ENCODE measurements at places on chromosomes 16 and 17.

GRCh38 chr16:57043248-57043647 is 49.1 kb upstream of the CPNE2 start:
- DNase-seq = no peak
- no peak overlapping the region for H3K4me3 ChIP-seq
- no peaks in the 10 kb centered on the region for H3K27me3 ChIP-seq
- no peaks in the 10 kb centered on the region for H3K4me1 ChIP-seq
- H3K36me3 ChIP-seq = no peaks in the 10 kb centered on the region
- no peak overlapping the region for H3K27ac ChIP-seq

DNA sequence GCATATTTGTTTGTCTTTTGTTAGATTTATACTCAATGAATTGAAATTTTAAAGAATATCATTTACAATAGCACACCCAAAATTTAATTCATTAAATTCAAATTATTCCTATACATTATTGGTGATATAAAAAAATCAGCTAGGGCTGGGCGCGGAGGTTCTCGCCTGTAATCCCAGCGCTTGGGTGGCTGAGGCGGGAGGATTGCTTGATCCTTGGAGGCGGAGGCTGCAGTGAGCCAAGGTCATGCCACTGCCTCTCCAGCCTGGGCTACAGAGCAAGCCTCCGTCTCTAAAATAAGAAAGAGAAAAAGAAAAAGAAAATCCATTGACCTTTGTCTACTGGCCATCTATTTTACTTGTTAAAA is 4.5 kb upstream of the PRDM7 start:
- H3K4me3 ChIP-seq = no peak overlapping the region
- peaks cover 4% of the 10 kb centered on the region for H3K4me1 ChIP-seq
- H3K27ac ChIP-seq = no peak overlapping the region
- H3K27me3 ChIP-seq = peaks cover 7% of the 10 kb centered on the region
- no peak for DNase-seq
- no peaks in the 10 kb centered on the region for H3K36me3 ChIP-seq

GRCh38 chr17:69059458-69060175 is 1.1 kb downstream of the ABCA9 start:
- H3K36me3 ChIP-seq = no peaks in the 10 kb centered on the region
- no peaks in the 10 kb centered on the region for H3K27me3 ChIP-seq
- no peaks in the 10 kb centered on the region for H3K4me1 ChIP-seq
- no peak overlapping the region for H3K4me3 ChIP-seq
- DNase-seq = no peak
- H3K27ac ChIP-seq = no peak overlapping the region

DNA sequence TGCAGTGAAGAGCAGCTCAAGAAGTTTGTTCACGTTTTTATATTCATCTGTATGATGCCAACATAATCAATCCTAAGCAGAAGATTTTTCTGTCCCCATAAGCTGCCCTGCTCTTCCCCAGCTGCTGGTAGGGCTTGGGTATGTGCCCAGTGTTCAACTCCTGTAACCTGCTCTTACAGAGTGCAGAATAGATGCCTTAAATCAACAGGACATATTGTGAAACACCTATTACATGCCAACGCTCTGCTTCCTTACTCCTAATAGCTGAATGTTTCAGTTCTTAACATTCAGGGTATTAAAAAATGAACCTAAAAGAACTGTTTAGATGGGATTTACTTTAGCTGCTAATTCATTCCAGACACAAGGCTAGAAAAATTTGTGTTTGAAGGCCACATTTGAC is 190.9 kb downstream of the HS3ST3A1 start:
- DNase-seq = no peak
- no peaks in the 10 kb centered on the region for H3K36me3 ChIP-seq
- no peaks in the 10 kb centered on the region for H3K4me1 ChIP-seq
- H3K27me3 ChIP-seq = no peaks in the 10 kb centered on the region
- no peak overlapping the region for H3K27ac ChIP-seq

GRCh38 chr16:27199235-27199586 is 4.1 kb upstream of the KDM8 start:
- no peak overlapping the region for H3K27ac ChIP-seq
- H3K36me3 ChIP-seq = no peaks in the 10 kb centered on the region
- no peaks in the 10 kb centered on the region for H3K4me1 ChIP-seq
- no peak overlapping the region for H3K4me3 ChIP-seq
- no peak for DNase-seq

- no peaks in the 10 kb centered on the region for H3K36me3 ChIP-seq
- DNase-seq = no peak
- no peak overlapping the region for H3K4me3 ChIP-seq
- H3K4me1 ChIP-seq = no peaks in the 10 kb centered on the region
- H3K27ac ChIP-seq = no peak overlapping the region
Observed at GRCh38 chr17:19443148-19443547, 32.1 kb downstream of the RNF112 start.

DNA sequence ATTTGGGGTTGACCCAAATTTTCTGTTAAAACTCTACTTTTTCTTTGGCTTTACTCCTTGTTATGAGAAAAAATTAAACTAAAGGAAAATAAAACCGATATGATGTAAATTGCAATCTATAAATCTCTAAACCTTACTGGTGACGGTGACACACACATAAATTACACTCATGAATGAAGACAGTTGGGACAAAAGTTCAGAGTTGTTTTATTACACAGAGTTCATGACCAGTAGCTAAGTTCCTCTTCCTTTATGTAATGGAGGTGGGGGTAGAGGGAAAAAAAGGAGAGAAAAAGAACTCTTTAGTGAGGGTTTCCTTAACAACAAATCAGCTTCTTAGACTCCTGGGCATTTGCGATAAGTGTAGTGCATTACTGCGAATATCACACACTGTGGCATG is 220.7 kb downstream of the KCNJ2 start:
- H3K27me3 ChIP-seq = no peaks in the 10 kb centered on the region
- H3K27ac ChIP-seq = no peak overlapping the region
- no peaks in the 10 kb centered on the region for H3K36me3 ChIP-seq

- H3K4me1 ChIP-seq = 0 out of 2 replicates have a peak, but pooled peaks cover 2% of the 10 kb centered on the region
- no peak for DNase-seq
- H3K27ac ChIP-seq = no peak overlapping the region
- H3K36me3 ChIP-seq = no peaks in the 10 kb centered on the region
Observed at GRCh38 chr16:66653581-66654350, 42.8 kb downstream of the CMTM4 start.

- H3K27me3 ChIP-seq = peaks cover 10% of the 10 kb centered on the region
- no peaks in the 10 kb centered on the region for H3K4me1 ChIP-seq
- no peak for DNase-seq
Observed at GRCh38 chr17:48037036-48037837, at the start of gene COPZ2. TSS of gene COPZ2 (minus strand) at chr17:48037797. CDS start at chr17:48037777, 20 bp downstream.

- no peak overlapping the region for H3K27ac ChIP-seq
- H3K36me3 ChIP-seq = no peaks in the 10 kb centered on the region
- no peaks in the 10 kb centered on the region for H3K27me3 ChIP-seq
- DNase-seq = no peak
Observed at GRCh38 chr16:58417600-58417999, 25.3 kb downstream of the GINS3 start.

GRCh38 chr16:51133688-51134087 is 17.4 kb downstream of the SALL1 start:
- no peak overlapping the region for H3K27ac ChIP-seq
- no peak for DNase-seq
- H3K4me1 ChIP-seq = no peaks in the 10 kb centered on the region
- peaks cover 10% of the 10 kb centered on the region for H3K36me3 ChIP-seq

- no peak for DNase-seq
- no peak overlapping the region for H3K27ac ChIP-seq
- no peaks in the 10 kb centered on the region for H3K27me3 ChIP-seq
- peaks cover 42% of the 10 kb centered on the region for H3K36me3 ChIP-seq
- H3K4me3 ChIP-seq = no peak overlapping the region
- H3K4me1 ChIP-seq = peaks cover 15% of the 10 kb centered on the region
Observed at GRCh38 chr17:17819561-17819995, 17.2 kb downstream of the SREBF1 start.

DNA sequence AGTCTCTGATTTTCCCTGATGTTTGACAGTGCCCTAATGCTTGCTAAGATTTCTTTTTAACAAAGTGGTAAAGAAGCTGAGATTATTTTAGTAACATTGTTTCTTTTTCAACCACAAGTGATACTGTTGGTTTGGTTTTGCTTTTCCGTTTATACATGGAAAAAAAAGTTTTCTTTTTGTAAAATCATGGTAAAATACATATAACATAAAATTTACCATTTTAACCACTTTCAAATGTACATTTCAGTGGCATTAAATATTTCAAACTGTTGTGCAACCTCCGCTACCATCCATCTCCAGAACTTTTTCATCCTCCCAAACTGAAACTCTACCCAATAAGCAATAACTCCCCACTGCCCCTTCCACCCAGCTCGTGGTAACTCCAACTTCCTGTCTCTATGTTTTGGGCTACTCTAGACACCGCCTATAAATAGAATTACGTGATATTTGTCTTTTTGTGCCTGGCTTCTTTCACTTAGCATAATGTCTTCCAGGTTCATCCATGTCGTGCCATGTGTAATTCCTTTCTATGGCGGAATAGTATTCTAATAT is 4.6 kb downstream of the CIITA start:
- no peaks in the 10 kb centered on the region for H3K36me3 ChIP-seq
- no peak overlapping the region for H3K27ac ChIP-seq
- no peak overlapping the region for H3K4me3 ChIP-seq
- H3K4me1 ChIP-seq = 0 out of 2 replicates have a peak, but pooled peaks cover 2% of the 10 kb centered on the region
- peaks cover 6% of the 10 kb centered on the region for H3K27me3 ChIP-seq
- DNase-seq = no peak

GRCh38 chr16:21283521-21284289 is 5.6 kb upstream of the CRYM start:
- no peaks in the 10 kb centered on the region for H3K36me3 ChIP-seq
- DNase-seq = no peak
- H3K4me1 ChIP-seq = no peaks in the 10 kb centered on the region
- peaks cover under 1% of the 10 kb centered on the region for H3K27me3 ChIP-seq

GRCh38 chr17:77952368-77952767 is 6.1 kb upstream of the TNRC6C start:
- H3K4me1 ChIP-seq = peaks cover 2% of the 10 kb centered on the region
- H3K36me3 ChIP-seq = no peaks in the 10 kb centered on the region
- no peak overlapping the region for H3K27ac ChIP-seq
- no peak overlapping the region for H3K4me3 ChIP-seq
- DNase-seq = no peak

GRCh38 chr16:48617711-48618148 is 7.8 kb upstream of the N4BP1 start:
- peaks cover 2% of the 10 kb centered on the region for H3K4me1 ChIP-seq
- H3K36me3 ChIP-seq = no peaks in the 10 kb centered on the region
- no peak for DNase-seq
- H3K4me3 ChIP-seq = no peak overlapping the region
- H3K27ac ChIP-seq = no peak overlapping the region

DNA sequence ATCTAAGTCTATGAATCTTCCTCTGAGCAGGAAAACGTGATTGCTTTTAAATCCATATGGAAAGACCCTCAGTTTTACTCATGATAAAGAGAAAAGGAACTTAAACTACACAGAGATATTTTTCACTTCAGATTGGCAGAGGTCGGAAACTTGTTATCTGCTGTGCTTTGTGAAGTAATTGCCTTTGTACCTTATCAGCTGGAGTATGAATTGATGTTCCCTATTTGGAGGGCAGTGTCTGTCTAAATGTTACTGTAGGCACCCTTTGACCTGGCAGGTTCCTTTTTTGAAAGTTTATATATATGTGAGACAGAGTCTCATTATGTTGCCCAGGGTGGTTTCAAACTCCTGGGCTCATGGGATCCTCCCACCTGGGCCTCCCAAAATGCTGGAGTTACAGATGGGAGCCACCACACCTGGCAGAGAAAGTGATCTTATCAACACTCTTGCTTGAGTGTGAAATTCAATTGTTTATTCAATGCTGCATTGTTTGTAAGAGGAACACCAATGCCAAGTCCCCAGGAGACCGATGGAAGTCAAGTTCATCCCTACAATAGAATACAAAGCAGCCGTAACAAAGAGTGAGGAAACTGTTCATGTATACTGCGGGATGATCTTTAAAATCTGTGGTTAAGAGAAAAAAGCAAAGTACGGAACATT is 52.3 kb downstream of the ABCC1 start:
- DNase-seq = no peak
- no peaks in the 10 kb centered on the region for H3K36me3 ChIP-seq
- no peak overlapping the region for H3K27ac ChIP-seq
- no peaks in the 10 kb centered on the region for H3K4me1 ChIP-seq

DNA sequence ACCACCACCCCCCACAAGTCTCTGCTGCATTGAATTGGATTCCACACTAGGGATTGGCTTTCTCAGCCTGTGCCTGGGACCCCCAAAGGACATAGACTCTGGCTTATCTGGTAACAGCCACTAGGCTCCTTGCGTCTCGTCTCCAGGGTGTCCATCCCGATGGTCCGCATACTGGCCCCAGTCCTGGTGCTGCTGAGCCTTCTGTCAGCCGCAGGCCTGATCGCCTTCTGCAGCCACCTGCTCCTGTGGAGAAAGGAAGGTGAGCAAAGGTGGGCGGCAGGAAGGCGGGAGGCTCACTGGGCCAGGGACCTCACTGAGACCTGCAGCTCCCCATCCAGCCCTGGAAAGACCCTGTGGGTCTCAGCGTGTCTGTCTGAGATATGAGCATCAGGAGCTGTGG is 8.1 kb downstream of the CD300LG start:
- no peak overlapping the region for H3K4me3 ChIP-seq
- H3K27me3 ChIP-seq = no peaks in the 10 kb centered on the region
- no peak for DNase-seq
- no peak overlapping the region for H3K27ac ChIP-seq
- no peaks in the 10 kb centered on the region for H3K36me3 ChIP-seq

DNA sequence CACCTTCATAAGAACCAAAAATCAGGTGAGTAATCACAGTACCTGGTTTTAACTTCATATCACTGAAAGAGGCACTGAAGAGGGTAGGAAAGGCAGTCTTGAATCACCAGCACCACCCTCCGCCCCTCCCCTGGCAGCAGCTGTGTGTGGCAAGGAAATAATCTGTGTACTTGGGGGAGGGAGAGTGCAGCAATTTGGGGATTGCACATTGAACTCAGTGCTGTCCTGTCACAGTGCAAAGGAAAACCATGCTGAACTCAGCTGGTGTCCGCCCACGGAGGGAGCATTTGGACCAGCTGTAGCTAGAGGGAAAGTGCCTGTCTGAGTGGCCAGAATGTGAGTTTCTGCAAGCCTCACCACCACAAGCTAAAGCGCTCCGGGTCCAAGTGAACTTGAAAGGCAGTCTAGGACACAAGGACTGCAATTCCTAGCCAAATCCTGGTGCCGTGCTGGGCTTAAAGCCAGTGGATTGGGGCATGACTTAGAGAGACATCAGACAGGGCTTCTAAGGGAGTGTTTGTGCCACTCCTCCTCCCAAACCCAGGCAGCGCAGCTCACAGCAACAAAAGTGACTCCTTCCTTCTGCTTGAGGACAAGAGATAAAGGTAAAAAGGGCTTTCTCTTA is 39.7 kb upstream of the ALDH3A1 start:
- no peak for DNase-seq
- no peaks in the 10 kb centered on the region for H3K4me1 ChIP-seq
- H3K4me3 ChIP-seq = no peak overlapping the region
- H3K27ac ChIP-seq = no peak overlapping the region
- no peaks in the 10 kb centered on the region for H3K27me3 ChIP-seq

DNA sequence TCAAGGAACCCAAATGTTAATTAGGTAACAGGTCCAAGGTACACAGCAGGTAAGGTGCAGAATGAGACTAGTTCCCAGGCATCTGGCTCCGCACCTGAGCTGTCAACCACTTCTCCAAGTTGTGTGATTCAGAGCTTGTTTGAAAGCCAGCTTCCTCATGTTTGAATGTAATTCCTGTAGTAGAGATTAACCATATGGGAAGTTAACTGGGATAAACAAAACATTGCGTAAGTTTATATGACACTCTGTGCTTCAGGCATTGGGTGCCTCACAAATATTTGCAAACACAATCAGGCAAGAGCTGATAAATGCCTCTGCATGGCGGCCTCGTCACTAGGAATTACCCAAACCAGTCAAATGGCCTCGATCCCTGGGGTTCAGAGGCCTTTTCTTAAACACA is 27.9 kb upstream of the CPHXL start:
- no peaks in the 10 kb centered on the region for H3K36me3 ChIP-seq
- no peak for DNase-seq
- no peak overlapping the region for H3K27ac ChIP-seq

Data from iPS DF 6.9 (cell line).